ENCODE measurements at places on chromosomes 5 and 9.

- DNase-seq: peak; percentile 35
These were observed 7.6 kb downstream of the CRAT start for GRCh38 chr9:129102791-129103594.

DNA sequence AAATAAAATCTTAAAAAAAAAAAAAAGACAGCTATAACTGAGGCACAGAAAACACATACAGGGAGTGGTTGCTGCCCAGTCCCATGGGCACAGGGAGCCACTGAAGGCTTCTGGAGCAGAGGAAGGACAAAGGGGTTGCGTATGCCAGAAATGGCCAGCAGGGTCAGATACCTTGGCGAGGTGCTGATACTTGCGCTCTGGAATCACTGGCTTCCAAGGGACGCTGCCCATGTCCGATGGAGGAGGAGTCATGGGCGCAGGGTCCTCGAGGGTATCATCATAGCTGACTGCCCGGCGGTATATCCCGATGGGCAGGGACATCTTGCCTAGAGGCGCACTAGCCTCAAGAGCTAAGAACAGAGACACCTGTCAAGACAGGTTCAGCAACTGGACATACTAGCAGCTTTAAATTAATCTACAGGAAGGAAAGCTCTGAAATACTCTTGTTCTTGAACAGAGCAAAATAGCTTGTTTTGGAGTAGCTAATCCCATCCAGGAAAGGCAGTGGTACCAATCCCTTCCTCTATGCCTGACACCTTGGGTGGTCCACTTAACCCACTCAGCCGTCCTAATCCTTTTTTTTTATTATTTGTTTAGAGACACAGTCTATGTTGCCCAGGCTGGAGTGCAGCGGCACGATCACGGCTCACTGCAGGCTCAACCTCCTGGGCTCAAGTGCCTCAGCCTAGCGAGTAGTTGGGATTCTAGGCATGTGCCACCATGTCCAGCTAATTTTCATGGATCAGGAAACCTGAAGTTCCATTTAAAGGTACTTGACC, 6.0 kb downstream of the KIAA1191 start:
- no peak for DNase-seq

GRCh38 chr9:113957821-113958341, 81.8 kb downstream of the ZNF618 start:
- no peak for DNase-seq

GRCh38 chr5:74032617-74033016, 406.6 kb downstream of the ARHGEF28 start:
- DNase-seq: no peak

- DNase-seq: no peak
These were observed 36.0 kb downstream of the HMGXB3 start for GRCh38 chr5:150036513-150036912.

GRCh38 chr5:13566871-13567339, 377.6 kb downstream of the DNAH5 start:
- DNase-seq: no peak

- no peak for DNase-seq
These were observed 32.1 kb upstream of the MSANTD3 start for GRCh38 chr9:100394816-100395215.

GRCh38 chr9:91953718-91954117, 3.7 kb upstream of the ROR2 start:
- DNase-seq: no peak

DNA sequence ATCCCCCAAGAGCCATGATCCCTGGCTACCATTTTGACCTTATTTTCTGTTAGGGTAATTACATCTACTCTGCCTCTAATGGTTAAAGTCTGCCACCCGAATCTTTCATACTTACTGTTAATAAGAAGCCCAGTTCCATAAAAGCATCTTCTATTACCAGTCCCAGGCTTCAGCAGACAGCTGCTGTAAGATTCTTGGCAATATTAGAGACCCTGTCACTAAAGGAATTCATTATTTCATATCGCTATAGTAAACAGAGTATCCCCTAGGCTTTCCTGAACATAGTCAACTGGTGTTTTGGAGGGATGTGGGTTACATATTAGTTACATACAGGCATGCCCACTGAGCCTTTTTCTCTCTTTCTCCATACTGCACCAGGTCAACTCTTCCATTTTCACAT, 608.7 kb upstream of the SEMA6A start:
- DNase-seq: no peak
